CD8-positive, alpha-beta T cell (primary cell): ENCODE measurements at places on chromosomes 6 and 20.

DNA sequence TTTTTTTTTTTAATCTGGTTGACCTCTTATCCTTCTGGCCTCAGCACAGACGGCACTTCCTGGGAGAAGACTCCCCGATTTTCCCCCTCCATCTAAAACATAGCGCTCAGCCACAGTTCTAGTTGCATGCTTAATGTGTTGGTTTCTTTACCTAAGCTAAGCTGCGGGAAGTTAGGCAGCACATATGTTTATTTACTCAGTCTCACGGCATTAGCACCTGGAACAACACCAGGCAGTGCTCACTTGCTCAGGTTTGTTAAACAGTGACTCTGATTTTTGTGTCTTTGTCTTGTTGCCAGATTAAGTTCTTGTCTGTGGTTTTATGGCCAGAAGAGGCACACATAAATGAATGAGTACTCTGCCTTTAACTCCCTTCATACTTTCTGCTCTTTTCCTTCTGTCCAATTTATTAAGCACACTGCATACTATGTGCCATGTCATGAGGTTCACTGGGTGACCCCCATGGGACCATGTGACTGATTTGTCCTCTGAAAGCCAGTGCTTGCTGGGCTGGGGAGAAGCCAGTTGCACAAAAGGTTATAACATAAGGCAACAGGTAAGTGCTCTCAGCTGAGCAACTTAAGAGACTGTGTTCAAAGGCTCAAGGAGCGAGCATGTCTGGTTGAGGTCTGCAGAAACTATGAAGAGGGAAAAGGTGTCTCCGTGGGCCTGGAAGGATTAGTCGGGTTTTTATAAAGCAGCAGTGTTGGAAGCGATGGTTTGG, 93.6 kb downstream of the RPP40 start:
- DNase-seq, result no peak

- DNase-seq, result no peak
Measured at GRCh38 chr20:22523128-22523498, 61.3 kb downstream of the FOXA2 start.

DNA sequence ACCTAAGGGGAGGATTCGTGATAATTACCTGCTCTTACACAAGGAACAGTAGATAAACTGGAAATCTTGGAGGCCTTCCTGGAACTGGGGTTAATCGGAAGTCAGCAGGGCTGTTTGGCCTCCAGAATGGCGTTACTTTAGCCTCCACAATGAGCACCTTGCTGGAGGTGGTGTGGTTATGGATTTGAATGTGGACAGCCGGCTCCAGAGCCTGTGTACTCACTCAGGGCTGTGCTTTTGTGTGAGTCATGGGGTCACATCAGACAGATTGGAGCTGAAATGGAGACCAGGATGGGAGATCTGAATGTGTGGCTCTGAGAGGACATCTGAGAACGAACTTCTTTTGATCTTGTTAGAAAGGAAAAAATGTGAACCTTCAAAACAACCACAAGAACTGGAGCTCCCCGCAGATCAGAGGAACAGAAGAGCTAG, 30.4 kb downstream of the IGF2R start:
- no peak for DNase-seq

GRCh38 chr20:14117768-14118167, 122.5 kb downstream of the MACROD2 start:
- DNase-seq, result no peak

GRCh38 chr20:57620274-57620990, at the start of gene ZBP1:
Gene ZBP1 (minus strand): TSS chr20:57620426. CDS start chr20:57620295, 131 bp downstream.
- peak; percentile 89 for DNase-seq

- no peak for DNase-seq
Measured at GRCh38 chr6:88376768-88377387, 210.7 kb upstream of the CNR1 start.

DNA sequence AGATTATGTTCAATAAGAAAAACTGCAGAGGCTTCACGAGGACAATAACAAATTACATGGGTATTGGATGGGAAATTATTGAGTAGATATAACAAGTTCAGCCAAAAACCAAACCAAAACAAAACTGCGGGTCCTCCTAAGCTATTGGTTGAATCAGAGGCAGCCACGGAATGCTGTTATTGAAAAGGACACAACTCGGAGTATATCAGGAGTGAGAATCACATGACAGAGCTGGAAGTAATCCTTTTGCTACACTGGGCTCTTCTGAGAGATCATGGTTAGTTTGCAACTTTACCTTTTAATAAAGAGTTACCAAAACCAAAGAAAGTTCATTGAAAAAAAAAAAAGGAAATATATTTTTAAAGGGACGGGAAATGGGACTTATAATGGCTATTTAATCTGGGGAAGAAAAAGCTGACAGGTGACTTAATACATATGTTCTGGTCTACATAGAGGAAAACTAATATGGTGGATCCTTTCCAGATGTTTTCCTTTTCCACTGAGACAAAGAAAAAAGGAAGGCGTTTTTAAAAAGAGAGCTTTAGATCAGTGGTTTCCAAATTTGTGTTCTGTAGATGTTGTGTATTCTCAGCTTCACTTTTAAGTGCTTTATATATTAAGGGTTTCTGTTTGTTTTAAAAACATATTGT, 6.9 kb upstream of the CITED2 start:
- no peak for DNase-seq

DNA sequence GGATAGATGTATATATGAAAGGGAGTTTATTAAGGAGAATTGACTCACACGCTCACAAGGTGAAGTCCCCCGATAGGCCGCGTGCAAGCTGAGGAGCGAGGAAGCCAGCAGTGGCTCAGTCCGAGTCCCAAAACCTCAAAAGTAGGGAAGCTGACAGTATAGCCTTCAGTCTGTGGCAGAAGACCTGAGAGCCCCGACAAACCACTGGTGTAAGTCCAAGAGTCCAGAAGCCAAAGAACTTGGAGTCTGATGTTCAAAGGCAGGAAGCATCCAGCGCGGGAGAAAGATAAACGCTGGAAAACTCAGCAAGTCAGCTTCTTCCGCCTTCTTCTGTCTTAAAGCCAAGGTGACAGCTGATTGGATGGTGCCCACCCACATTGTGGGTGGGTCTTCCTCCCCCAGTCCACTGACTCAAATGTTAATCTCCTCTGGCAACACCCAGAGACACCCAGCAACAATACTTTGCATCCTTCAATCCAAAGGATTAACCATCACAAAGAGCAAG, 102.6 kb upstream of the GJE1 start:
- no peak for DNase-seq

GRCh38 chr6:13411484-13411883, 75.9 kb downstream of the GFOD1 start:
- DNase-seq, result no peak

- no peak for DNase-seq
Measured at GRCh38 chr20:56360133-56360907, 1.5 kb downstream of the FAM210B start.

DNA sequence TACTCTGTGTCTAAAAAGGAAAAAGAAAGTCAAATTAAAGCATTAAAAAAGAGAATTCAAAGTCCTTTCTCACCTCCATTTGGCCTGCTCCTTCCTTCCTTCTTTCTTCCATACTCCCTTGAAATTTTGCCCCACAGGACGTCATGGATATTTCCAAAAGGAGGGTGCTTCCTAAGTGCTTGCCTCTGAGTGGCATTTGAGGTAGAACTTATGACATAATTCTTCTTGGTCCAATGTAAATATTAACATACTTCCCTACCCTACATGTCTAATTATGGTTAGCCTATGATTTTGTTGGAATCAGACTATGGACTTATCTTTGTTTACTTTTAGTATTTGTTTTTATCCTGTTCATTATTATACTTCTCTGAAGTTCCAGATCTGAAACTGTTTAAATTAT, 132.3 kb downstream of the PFDN4 start:
- no peak for DNase-seq

- no peak for DNase-seq
Measured at GRCh38 chr6:81326881-81327561, 425.5 kb downstream of the TENT5A start.

GRCh38 chr6:121040831-121041230, 293.4 kb downstream of the TBC1D32 start:
- no peak for DNase-seq

DNA sequence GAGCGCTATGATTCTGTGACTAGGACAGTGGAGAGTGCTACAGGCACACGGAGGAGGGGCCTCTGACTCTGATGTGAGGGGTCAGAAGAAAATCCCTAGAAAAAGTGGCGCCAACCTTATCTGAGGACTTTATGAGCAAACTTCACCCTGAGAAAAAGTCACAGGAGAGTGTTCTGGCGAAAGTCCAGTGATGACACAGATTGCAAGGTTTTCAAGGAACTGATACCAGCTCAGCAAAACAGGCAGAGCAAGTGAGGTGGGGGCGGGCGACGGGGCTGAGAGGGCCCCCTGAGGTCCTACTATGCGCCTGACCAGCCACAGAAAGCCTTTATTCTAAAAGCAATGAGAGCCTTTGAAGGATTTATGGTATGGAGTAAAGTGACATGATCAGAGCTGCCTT, 73.3 kb downstream of the SLC22A23 start:
- DNase-seq, result no peak

DNA sequence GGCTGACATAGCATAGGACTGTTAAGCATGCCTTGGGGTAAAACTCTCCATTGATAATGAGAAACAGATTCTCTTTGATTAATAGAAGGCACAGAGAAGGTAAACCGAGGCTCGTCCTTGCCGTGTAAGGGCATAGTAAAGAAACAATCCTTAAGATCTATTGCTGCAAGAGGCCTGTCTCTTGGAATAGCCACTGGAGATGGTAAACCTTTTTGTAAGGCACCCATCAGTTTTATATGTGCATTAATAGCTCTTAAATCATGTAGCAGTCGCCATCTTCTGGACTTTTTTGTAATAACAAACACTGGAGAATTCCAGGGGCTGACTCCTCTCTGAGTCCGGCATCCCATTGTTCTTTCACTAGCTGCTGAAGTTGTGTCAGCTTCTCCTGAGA, 8.4 kb upstream of the ABHD12 start:
- DNase-seq, result no peak

DNA sequence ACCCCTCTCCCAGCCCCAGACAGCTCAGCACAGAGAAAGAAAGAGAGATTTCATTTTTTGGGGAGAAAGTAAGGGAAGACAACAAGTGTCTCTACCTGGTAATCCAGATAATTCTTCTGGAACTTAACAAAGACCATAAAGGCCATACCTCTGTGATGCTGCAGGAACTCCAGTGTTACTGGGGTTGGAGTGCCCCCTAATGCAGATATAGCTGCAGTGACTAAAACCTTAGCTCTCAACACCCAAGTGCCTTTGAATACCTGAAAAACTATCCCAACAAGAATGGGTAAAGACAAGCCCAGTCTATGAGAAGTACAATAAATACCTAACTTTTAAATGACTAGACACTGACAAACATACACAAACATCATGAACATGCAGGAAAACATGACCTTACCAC, 365.3 kb upstream of the PTCHD4 start:
- DNase-seq, result no peak

GRCh38 chr6:100774681-100775080, 106.4 kb downstream of the ASCC3 start:
- no peak for DNase-seq

DNA sequence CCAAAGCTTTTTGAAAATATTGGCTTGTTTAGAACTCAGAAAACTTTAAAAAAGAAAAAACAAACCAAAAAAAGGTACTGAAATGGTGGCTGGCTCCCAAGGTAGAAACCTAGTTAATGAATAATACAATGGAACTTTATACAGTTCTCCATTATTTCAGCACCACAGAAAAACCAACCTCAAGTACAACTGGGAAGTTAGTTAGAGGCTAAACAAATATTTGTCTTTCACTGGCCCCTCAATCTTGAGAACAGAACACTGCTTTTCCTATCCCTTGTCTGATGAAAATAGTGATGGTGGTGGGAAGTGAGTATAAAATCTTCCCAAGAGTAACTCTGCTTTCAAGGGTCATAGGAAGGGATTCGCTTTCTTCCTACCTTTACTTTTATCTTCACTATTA, 126.5 kb downstream of the REV3L start:
- no peak for DNase-seq

GRCh38 chr6:62328607-62329006, 42.6 kb upstream of the KHDRBS2 start:
- DNase-seq, result no peak

- no peak for DNase-seq
Measured at GRCh38 chr20:62984666-62985443, 21.9 kb downstream of the BHLHE23 start.

DNA sequence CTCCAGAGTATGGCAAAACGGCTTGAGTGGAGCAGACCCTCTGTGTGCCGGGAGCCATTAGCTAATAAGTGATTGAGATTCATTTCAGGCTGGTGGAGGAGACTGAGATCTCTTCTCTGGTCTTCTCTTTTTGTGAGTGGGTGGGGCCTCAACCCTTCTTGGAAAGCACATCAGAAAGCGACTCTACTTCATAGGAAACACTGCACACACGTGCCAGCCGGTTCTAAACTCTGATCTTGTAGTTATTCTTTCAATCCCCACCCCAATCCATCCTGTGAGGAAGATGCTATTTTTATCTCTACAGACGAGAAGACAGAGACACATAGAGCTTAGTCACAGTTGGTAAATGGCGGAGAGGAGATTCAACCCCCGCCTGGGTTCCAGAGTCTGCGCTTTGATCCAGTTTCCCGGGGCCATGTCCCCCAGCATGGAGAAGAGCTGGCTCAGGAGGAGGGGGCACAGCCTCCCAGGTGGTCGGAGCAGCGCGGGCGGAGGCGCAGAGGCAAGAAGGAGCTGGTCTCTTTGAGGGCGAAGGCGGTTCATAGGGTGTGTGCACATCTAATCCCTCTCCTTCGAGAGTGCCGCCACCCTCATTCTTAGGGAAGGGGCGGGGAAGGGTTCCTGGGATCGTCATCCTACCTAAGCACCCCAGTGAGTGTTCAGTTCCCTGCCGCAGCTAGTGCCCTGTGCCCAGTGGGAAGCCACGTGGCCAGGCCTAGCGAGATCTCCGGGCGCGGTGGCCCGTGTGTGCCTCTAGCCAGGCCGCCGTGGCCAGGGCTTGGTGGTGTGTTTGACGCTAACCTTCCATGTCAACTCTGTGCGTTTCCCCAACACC, 49.0 kb upstream of the TAGAP start:
- no peak for DNase-seq

DNA sequence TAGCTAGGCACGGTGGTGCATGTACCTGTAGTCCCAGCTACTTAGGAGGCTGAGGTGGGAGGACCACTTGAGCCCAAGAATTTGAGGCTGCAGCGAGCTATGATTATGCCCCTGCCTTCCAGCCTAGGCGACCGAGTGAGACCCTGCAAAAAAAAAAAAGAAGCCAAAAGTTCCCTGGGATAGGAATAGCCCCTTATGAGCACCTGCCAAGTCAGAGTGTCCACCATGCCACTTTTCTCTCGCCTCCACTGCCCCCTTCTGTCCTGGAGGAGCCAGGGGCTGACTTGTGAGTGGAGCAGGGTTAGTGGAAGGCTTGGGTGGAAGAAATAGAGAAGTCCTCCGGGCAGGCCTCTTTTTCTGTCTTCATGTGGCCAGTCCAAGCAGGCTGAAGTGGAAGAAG, 12.1 kb upstream of the DDX27 start:
- no peak for DNase-seq

DNA sequence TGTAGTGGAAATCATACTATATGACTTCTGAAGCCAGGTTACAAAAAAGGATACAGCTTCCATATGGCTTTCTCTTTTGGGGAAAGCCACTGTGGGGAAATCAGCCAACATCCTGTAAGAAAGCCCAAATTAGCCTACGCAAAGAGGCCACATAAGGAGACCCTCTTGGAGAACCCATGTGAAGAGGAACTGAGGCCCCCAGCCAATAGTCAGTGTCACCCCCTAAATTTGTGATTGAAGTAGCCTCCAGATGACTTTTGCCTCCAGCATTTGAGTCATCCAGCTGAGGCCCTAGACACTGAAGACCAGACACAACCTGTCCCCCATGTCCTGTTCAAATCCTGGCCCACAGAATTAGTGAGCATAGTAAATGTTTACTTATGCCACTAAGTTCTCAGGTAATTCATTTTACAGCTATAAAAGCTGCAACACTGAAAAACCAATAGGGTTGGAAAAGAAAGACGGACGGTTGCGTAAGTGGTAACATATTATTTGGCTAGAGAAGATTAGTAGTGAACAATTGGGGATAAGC, 60.4 kb downstream of the HMGCLL1 start:
- DNase-seq, result no peak
